ENCODE measurements at places on chromosomes 5 and 9.

- no peak for DNase-seq
Observed at GRCh38 chr5:141904551-141904950, 19.1 kb upstream of the DELE1 start.

DNA sequence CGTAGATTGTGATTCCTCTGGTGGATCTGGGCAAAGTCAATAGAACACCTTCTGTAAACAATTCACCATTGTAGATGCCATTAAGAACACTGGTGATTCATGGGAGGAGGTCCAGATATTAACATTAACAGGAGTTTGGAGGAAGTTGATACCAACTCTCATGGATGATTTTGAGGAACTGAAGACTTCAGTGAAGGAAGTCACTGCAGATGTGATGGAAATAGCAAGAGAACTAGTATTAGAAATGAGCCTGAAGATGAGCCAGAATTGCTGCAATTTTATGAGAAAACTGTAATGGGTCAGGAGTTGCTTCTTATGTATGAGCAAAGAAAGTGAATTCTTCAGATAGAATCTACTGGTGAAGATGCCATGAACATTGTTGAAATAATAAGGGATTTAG, 26.9 kb downstream of the TCERG1 start:
- no peak for DNase-seq

DNA sequence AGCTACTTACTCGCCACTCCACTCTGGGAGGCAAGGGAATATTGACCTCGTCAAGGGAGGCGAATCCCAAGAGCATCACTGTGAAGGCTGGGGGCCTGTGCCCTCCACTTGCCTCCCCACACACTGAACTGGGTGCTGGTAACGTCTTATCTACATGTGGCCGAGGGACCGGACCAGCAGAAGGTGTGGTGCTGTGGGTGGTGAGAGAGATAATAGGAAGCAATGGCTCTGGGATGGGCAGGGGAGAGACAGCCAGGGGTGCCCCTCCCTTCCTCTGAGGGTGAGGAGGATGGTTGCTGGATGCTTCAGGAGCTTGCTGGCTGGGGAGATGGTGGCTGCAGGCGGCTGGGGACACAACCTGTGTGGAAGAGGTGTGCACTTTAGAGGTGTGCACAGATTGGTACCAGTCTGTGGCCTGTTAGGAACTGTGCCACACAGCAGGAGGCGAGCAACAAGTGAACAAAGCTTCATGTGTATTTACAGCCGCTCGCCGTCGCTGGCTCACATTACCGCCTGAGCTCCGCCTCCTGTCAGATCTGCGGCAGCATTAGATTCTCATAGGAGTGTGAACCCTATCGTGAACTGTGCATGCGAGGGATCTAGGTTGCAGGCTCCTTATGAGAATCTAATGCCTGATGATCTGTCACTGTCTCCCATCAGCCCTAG, 100.3 kb downstream of the ENTREP1 start:
- DNase-seq: no peak

GRCh38 chr5:132237141-132237540, 9.5 kb upstream of the P4HA2 start:
- DNase-seq: no peak

DNA sequence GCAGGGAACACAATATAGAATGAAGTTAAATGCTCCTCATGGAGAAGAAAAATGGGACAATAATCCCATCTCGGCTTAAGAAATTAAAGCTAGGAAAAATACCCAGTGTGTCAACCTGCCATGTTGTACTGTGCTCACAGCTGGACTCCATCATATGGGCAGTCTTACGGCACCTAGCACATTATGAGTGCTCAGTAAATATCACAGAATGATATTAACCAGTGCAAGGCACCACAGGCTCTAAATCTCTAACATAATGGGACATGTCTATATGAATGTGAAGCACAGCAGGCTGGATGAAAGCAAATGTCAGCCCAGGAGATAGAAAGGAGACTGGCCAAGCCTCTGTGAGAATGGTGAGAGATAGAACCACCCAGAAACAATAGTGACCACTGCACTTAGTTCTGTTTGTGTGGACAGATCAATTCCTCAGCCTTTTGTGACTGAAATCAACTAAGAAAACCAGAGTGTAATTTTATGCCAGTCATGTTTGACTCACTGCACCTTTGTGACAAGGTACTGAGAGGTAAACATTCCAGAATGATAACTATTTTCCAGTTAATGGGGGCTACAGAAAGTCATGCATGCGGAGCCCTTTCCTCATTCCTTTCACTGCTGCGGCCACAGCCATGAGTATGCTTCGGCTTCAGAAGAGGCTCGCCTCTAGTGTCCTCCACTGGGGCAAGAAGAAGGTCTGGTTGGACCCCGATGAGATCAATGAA, 140.4 kb upstream of the CDH6 start:
- no peak for DNase-seq

GRCh38 chr5:1167728-1168709, 33.4 kb upstream of the SLC6A19 start:
- peak; percentile 50 for DNase-seq

GRCh38 chr5:89395111-89395510, 512.1 kb upstream of the MEF2C start:
- no peak for DNase-seq

DNA sequence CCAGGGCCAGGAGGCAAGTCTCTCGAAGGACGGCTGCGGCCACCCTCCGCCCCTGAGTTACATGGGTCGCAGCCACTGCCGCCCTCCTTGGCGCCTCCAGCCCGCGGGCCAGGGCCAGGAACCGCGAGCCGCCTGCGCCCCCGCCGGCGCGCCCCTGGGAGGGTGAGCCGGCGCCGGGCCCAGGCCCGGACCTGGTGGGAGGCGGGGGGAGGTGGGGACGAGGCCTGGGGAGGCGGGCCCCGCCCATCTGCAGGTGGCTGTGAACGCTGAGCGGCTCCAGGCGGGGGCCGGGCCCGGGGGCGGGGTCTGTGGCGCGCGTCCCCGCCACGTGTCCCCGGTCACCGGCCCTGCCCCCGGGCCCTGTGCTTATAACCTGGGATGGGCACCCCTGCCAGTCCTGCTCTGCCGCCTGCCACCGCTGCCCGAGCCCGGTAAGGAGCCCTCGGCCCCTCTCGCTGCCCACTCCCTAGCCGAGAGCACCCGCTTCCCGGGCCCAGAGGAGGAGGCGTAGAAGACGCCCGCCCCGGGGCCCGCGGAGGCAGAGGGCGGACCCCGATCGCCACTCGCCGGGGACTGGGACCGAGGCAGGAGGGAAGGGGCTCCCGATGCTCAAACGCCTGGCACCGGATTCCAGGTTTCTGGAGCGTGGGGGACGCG, at the start of gene ASS1:
TSS of gene ASS1 (plus strand) at position 397 of the 657 bp plus-strand sequence. CDS start 7,268 bp downstream, outside the sequence.
- DNase-seq: peak; percentile 10

GRCh38 chr5:116424258-116424615, 150.4 kb downstream of the SEMA6A start:
- no peak for DNase-seq

- no peak for DNase-seq
Observed at GRCh38 chr9:111937781-111938426, 41.3 kb downstream of the UGCG start.

- DNase-seq: no peak
Observed at GRCh38 chr9:136695435-136695895, 8.2 kb upstream of the AGPAT2 start.

GRCh38 chr5:45376417-45376816, 319.8 kb downstream of the HCN1 start:
- no peak for DNase-seq

GRCh38 chr9:131398204-131398603, 4.3 kb downstream of the PRRC2B start:
- peak; percentile 42 for DNase-seq

DNA sequence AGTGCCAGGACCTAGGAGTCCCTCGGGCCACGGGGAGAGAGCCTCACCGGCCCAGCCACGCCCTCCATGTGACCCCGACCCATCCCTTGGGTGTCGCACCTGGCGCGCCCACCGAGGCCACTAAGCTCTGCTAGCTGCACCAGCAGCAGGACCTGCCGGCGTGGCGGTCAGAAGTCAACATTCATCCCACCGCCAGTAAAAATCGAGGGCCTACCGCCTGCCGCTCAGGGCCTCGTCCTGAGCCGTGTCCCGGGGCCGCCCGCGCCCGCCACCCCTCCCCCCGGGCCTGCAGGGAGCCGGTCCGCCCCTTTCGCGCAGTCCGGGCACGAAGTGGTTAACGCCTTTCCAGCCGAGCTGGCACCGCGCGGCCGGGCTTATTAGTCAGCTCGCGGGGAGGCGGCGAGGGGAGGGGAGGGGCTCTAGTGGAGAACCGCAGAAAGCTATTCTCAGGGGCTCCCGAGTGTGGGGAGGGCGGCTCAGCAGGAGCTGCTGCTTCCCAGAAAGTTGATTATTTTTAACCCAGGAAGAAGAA, 124.4 kb downstream of the C9orf50 start:
- DNase-seq: peak; percentile 45

GRCh38 chr9:71333321-71333720, 211.9 kb upstream of the TRPM3 start:
- no peak for DNase-seq

- no peak for DNase-seq
Observed at GRCh38 chr5:54986269-54986654, 869 bp upstream of the ESM1 start.

DNA sequence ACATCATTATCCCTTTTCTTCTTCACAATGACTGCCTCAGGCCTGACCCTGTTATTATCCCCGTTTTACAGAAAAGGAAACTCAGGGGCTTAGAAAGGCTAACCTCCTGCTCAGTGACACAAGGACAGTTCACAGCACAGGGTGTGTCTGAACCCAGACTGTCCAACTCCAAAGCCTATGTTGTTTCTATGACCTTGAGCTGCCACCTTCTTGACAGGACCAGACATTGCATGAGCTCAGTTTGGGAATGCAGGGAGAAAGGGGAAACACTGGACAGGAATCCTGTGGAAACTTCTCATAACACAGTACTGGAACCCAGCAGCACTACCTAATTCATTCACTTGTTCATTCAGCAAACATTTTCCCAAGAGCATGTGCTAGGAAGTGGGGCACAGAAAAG, 472.8 kb downstream of the CDK5RAP2 start:
- DNase-seq: no peak

GRCh38 chr9:108099854-108100253, 610.3 kb upstream of the KLF4 start:
- DNase-seq: no peak

GRCh38 chr5:33834334-33834733, 57.5 kb downstream of the ADAMTS12 start:
- no peak for DNase-seq

DNA sequence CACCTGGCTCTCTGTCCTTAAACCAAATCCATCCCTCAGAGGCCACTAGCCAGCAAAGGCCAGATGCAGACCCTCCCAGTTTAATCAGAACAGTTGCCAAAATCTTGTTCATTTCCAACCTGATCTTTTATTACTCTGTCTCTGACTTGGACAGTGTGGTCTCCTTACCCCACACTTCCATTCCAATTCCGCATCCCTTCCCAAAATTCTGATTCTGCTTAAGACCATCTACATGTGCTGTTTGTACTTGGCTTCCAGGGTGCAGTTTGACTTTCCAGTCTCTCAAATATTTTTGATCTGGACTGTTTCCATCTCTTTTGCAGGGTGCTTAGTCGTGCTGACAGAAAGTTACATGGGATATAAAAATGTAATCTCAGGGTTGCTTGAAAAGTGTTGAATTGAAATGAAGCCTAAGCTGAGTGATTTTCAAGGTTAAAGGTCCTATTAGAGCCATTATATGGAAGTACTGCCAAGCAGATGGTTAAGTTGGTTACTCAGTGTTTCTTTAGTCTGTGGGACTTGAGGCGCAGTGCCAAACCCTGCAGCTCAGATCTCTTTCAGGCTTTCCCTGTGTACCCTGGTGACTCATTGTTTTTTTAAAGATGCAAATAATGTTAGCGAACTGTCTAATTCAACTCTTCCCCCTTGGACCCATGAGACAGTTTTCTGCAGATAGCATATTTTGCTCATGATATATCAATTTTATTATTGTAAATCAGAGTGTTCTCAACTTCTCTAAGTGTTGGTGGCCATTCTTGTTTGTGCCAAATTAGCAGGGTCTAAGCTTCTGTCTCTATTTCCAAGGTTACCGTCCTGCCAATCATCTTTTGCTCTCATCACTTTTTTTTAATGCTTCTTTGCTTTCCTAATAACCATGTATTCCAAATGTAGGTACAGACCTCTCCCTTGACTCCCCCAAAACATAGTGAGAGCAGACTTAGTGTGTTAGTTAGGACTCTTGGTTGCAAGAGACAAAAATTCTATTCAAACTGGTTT, 18.2 kb upstream of the DCP2 start:
- DNase-seq: no peak

All from effector CD8-positive, alpha-beta T cell (primary cell).